ENCODE measurements at places on chromosomes 1 and 21.

GRCh38 chr21:32908534-32908933 lies 117.2 kb upstream of the OLIG2 start:
- DNase-seq = no peak

DNA sequence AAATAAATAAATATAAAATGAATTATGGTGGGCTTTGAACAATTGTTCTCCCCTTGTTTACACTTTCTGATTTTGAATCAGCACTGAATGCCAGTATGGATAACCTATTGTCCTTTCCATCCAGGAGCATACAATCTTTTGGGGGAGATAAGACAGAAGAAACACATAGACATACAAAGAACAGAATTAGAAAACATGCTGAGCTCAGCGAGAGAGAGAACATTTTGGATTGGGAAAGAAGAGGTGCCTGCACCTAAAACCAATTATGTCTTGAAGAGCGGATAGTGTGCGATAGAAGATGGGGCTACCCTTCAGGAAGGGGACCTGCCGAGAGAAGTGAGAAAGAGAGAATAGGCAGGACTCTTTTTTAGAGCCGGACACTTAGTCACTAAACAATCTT lies 6.6 kb downstream of the PGM1 start:
- no peak for DNase-seq

DNA sequence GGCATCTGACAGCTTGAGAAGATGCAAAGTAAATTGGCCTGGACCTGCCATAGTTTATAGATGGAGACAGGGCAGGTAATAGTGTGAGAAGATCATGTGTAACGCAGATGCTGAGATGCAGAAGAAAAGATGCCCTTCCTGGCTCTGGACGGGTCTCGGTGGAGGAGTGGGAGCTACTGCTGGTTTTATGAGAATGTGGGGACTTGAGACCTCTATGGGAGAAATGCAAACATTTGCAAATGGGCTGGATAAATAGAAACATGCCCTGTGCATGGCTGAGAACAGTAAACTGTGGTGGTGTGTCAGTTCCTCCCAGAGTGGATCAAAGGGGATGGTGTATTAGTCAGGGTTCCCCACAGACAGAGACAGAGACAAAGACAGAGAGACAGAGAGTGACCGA lies 21.9 kb downstream of the UBASH3A start:
- DNase-seq = no peak

- DNase-seq = no peak
These were observed 115.6 kb upstream of the NGF start for GRCh38 chr1:115453666-115454065.

DNA sequence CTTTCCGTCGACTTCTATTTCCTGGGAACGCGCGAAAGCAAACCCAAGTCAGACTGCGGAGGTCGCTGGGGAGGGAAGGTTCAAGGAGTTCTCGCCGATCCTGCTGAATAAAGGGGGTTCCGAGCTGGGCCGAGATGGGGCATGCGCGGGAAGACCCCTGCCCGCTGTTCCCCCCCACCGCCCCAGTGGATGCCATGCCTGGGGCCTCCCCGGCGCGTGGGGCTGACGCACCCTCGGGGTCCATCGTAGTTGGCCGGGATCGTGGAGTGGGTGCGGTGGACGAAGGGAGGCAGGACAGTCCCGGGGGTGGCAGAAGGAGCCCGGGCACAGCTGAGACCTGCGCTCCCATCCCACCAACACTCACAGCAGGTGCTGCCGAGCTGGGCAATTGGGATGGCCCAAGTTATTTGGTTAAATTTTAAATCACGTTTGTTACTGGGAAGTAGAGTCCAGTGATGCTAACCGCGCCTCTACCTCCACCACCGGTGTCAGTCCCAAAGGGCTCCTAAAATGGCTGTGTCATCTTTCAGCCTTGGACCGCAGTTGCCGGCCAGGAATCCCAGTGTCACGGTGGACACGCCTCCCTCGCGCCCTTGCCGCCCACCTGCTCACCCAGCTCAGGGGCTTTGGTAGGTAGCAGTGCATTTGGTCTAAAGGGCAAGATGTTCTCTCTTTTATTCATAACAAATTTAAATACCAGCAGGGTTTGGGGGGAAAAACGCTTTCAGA lies 801 bp downstream of the MX1 start:
- peak; percentile 35 for DNase-seq

All from large intestine (tissue), 12 donors.